ENCODE measurements at places on chromosomes 16 and 17.

DNA sequence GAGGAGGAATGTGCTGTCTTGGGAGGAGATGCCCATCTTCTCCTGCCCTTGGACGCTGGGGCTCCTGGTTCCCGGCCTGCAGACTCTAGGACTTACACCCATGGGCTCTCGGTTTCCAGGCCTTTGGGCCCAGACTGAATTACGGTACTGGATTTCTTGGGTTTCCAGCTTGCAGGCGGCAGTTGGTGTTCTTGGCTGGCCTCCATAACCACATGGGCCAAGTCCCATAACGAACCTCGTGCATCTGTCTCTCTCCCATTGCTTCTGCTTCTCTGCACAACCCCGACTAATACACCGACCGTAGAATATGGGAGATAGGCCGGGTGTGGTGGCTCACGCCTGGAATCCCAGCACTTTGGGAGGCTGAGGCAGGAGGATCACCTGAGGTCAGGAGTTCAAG is 162.6 kb downstream of the SDK2 start:
- DNase-seq = no peak

DNA sequence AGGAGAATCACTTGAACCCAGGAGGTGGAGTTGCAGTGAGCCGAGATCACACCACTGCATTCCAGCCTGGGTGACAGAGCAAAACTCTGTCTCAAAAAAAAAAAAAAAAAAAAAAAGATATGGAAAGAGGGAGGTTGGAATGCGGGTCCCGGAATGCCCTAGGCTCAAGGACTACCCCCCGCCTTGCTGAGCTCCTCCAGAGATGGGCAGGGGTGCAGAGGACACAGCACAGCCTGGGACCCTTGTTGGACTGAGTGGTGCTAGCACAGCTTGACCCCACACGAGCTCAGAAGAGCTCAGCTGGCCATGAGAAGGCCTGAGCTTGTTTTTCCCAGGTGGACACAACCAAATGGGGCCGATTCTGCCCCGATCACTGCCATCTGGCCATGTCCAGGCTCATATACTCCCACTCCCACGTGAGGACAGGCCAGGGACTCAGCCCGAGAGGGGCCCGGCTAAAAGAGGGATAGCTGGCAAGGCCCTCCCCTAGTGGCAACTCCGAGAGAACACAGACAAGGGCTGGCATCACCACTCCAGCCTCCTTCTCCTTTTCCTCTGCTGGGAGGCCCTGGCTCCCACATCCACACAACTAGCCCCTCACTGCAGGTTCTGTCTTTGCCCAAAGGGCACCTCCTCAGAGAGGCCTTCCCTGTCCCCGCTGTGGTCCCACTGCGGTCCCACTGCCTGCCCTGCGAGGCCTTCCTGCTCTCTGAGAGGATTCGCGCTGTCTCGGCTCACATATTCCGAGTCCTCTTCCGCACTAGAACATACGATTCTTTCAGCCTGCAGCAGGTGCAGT is 11.0 kb downstream of the SGCA start:
- no peak for DNase-seq

GRCh38 chr17:42804918-42805367 is 6.3 kb downstream of the CNTD1 start:
- DNase-seq = no peak

DNA sequence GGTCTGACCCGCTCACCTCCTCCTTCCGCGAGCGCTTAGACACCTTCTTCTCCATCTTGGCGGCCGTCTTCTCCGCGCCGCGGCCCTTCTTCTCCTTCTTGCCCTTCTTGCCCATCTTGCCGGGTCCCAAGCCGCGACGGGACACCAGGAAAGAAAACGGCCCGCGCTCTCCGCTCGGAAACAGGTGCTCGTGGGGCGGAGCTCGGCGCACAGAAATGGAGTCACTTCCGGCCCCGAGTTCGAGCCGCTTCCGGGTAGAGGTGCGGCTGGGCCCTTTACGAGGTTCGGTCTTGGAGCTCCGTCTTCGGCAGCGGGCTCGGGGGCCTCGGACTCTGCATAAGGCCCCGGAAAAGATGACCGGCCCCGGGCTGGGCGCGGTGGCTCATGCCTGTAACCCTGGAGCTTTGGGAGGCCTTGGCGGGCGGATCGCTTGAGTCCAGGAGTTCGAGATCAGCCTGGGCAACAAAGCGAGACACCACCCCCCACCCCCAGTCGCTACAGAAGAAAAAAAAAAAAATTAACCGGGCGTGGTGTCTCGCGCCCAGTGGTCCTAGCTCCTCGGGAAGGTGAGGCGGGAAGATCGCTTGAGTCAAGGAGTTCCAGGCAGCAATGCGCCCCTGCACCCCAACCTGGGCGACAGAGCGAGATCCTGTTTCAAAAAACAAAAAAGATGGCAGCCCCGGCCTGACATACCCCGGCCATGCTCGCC is at the start of gene KLHDC4:
Gene KLHDC4, minus strand, starts transcription at position 211 of the 709 bp plus-strand sequence. Its CDS starts 96 bp downstream, at position 115.
- peak; percentile 83 for DNase-seq

GRCh38 chr16:79061181-79061580 is 539.4 kb downstream of the MAF start:
- no peak for DNase-seq

GRCh38 chr17:79242873-79243602 is 168.4 kb downstream of the ENGASE start:
- no peak for DNase-seq

All from substantia nigra (tissue), 51 donors.